Activated T-cell treated with anti-CD3 and anti-CD28 coated beads, Interleukin-2, amount 50 U/mL, for 1 hour (primary cell): ENCODE measurements at places on chromosomes 4 and X.

DNA sequence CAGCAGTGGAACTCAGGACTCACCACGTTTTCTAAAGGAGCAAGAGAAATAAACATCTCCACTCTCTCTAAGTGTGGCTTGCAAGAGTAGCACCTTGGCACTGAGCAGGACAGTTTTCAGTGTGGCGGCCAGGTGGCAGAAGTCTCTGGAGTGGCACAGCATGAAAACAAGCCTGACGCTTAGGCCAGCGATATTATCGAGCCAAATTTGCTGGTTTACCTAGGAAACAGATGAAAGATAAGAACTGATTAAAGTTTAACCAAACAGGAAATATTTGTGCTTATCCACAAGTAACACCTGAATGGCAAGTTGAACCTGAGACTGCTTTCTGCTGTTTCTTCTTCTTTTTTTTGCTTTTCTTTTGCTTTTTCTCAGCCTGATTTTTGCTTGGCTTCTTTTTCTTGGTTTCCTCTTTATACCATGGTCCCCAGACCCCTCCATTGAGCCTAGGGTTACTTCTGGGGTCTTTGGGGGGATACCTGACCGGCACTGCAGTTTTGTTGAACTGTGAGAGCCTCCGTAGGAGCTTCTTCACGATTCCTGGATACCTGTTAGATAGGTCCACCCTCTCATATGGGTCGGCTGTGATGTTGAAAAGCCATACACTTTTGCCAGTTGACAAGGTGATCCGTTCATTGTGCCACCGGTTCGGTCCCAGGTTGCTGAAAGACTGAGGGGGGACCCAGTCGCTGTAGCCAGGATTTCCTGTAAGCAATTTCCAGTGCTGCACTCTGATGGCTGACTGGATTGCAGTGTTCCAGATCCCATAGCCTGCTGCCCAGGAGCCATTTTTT, 77.3 kb downstream of the ARSJ start:
- DNase-seq, result peak; percentile 66

GRCh38 chrX:23952984-23953907, 45.4 kb downstream of the CXorf58 start:
- DNase-seq, result peak; percentile 39

GRCh38 chr4:106116025-106116424, 200.0 kb downstream of the TBCK start:
- DNase-seq, result no peak

- DNase-seq, result peak; percentile 78
These were observed 782 bp upstream of the NEK1 start for GRCh38 chr4:169612871-169613859.

GRCh38 chr4:14125375-14126129, 498.0 kb upstream of the BOD1L1 start:
- DNase-seq, result no peak

DNA sequence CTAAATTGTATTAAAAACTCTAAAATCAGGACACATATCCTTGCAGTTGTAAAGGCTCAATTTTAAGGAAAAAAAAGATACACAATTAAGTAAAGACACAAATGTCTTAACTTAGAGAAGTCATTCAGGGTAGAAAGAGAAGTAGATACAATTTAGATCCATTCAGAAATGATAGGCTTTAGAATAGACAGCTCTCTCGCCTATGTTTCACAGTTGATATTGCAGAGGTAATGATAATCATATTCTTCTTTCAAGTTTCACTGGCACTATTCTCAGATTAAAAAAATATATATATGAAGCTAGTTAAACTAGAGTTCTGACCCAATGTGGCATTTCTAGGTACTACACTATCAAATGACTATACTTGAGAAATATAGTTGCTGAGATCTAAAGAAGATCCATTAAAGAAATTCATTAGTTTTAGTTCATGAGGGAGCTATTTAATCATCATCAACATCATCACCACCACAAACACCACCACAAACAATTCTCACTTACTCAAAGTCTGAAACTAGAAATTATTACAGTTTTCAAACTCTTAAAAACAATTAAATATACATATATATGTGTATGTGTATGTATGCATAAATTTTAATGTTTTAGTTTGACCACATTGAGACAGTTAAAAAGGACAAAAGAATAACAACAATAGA, 93.1 kb downstream of the ANTXR2 start:
- no peak for DNase-seq

- DNase-seq, result no peak
These were observed 58.7 kb downstream of the FNIP2 start for GRCh38 chr4:158827543-158827981.

GRCh38 chrX:149259241-149259640, 245.9 kb downstream of the IDS start:
- DNase-seq, result no peak

- DNase-seq, result no peak
These were observed 44.5 kb downstream of the SLC2A9 start for GRCh38 chr4:9976781-9977180.

DNA sequence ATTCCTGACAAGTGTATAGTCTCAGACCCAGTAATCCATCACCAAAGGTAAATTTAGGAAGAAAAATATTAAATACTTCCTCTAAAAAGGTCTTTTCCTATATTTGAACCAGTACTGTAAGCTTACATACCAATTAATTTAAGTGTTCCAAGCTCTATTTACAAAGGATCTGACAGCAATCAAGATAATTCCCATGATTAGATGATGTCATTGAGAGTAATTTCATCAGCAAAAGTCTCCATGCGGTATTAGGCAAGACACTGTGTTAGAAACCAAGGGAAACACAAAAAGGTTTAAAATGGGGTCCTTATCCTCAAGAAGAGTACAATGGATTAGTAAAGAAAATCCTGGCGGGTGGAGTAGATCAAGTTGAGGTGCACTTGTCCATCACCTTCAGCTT, 198.5 kb downstream of the PRDM5 start:
- no peak for DNase-seq

DNA sequence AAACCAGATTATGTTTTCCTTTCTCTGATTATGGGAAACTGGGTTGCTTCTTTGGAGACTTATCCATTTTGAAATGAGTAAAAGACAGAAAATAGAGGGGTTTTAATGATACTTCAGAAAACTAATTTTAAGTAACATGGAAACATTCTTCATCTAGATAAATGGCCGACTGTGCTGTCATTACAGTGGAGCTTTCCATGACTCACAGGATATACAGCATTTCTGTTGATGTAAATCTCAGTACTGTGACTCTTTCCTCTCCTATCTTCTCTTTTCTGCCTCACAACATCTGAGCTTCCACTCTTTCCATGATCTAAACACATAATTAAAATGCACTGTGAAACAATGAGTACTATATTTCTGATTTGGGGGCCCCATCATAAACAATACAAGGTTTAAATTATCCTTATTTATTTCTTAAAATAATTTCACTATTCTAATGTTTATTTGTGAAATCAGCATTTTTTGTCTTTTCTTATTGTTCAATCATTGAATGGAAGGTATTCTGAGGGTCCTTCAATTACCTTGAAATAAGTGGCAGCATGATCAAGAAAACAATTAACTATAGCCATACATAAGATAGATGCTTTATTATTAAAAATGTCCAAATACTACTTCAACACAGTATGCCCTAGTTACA, 19.3 kb downstream of the SEC24D start:
- DNase-seq, result no peak

DNA sequence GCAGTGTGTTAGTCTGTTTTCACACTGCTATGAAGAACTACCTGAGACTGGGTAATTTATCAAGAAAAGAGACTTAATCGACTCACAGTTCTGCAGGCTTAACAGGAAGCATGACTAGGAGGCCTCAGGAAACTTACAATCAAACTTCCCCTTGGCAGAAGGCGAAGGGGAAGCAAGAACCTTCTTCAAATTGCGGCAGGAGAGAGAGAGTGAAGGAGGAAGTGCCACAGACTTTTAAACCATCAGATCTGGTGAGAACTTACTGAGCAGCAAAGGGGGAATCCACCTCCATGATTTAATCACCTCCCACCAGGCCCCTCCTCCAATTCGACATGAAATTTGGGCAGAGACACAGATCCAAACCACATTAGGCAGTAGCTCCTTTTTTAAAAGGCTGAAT, 59.2 kb upstream of the LEF1 start:
- DNase-seq, result no peak

GRCh38 chr4:122107680-122108079, 44.5 kb upstream of the BLTP1 start:
- no peak for DNase-seq

DNA sequence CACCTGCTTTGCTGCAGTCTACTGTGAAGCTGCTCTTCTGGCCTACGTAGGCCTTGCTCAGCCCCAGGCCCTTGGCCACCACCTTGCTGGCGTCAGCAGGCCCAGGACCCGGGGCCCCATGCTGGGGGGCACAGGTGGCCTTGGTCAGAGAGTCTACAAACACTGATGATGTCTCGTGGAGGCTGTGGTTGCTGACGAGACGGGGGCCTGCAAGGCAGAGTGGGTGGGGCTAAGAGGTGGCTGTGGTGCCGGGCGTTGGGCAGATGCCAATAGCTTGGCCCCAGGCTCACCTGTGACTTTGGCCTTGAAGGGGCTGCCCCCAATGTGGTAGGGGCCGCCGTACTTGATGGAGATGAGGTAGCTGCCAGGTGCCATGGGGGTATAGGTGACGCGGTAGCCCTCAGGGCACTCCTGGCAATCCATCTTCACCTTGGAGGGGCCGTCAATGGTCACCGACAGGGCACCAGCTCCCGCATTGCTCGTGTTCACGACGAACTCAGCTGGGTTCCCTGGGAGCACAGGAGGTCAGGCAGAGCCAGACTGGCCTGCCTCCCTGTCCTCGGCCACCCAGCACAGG, 25.0 kb downstream of the FLNA start:
- DNase-seq, result peak; percentile 39

DNA sequence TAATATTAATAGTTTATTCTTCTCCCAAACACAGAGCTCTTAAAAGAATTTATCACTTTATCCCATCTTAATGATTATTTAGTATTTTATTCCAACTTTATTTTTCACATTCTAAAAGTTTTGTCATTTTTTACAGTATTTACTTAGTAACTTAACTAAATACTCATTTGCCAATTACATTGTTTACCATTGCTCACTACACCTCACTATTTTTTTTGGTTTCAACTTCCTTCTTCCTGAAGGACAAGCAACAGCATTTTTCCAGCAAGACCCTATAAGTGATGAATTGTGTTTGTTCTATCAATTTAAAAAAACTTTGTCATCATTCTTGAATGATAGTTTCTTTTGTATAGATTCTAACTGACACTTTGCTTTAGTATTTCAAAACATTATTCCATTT, 19.4 kb upstream of the SRD5A3 start:
- no peak for DNase-seq
